Left renal cortex interstitium (tissue), 4 donors: ENCODE measurements at places on chromosomes 3 and 15. TPM values are rescaled to one million over a fixed set of nuclear protein-coding genes. Genes with fewer than 3 reads are reported as not detected.

Gene STARD9
- 14.7 TPM for polyA plus RNA-seq

Gene ANKRD34C
- 0.06 TPM for polyA plus RNA-seq

Gene GOLGA6A
- polyA plus RNA-seq: not detected

Gene CLSTN2
- polyA plus RNA-seq: 0.92 TPM

Gene ZNF662
- 20.1 TPM for polyA plus RNA-seq

Gene CPB1
- 0.79 TPM for polyA plus RNA-seq

Gene TM2D3
- 66.6 TPM for polyA plus RNA-seq

Gene NRG4
- polyA plus RNA-seq: 6.2 TPM

Gene PP2D1
- polyA plus RNA-seq: 0.18 TPM

Gene C3orf62
- polyA plus RNA-seq: 8.6 TPM

Gene CCRL2
- polyA plus RNA-seq: 0.81 TPM

Gene LMAN1L
- polyA plus RNA-seq: not detected

- DNase-seq: no peak
Observed at GRCh38 chr3:168025076-168025475, 70.6 kb downstream of the GOLIM4 start.

- DNase-seq: no peak
Observed at GRCh38 chr15:70039917-70040316, 57.8 kb downstream of the TLE3 start.

DNA sequence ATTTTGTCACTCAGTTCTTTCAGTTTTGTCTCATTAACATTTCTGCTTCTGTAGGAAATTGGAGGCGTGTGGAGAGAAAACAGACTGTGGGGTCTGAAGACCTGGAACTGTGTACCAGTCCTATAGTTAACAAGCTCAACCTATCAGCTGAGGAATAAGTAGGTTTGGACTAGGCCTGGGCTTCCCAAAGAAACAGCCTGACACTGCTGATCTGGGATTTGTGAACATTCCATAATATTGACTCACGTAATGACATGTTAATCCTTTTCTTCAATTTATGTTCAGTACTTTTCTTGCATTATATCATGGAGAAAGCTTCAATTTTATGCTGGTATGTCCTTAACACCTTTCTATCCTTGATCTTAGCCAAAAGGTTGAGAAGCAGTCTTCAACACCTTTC is 181.6 kb upstream of the RORA start:
- DNase-seq: no peak

- DNase-seq: no peak
Observed at GRCh38 chr3:172139528-172140276, 100.3 kb downstream of the FNDC3B start.

DNA sequence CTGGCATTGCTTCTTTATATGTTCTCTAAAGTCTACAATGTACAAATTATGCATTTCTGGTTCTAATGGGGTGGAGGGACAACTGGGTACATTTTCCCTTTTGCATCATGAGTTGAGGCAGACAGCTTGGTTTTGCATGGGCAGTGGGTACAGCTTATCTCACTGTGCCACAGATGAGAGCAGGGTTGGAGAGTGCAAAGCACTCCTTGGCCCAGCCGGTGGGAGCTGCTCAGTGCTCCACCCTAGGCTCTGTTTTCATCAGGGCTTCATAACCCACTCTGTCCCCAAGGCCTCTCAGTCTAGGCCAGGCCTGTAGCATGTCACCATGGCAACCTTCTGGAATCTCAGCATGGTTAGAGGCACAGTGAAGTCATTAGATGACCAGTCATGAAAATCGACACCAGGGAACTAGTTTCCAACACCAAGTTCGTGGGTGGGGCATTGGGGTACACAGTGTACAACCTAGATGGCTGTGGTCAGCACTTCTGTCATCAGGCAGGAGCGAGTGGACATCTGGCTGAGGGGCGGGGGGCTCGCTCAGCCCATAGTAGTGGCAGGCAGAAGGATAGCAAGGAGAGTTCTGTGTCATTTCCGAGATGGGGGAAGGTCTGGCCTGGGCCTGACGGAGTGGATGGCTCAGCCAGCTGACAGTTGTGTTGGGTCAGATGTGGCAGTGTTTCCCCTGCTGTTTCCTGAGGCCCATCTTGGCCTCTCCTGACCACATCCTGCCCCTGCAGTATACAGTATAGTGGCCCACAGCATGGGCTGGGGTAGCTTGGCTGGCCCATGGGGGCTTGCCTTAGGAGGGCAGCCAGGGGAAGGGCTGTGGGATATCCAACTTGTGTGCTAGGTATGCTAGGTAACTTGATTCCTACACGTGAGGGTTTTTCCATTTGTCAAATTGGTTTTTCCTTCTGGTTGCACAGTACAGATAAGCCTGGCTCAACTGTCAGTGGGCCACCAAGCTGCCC is 75.7 kb upstream of the PRR23C start:
- DNase-seq: no peak

DNA sequence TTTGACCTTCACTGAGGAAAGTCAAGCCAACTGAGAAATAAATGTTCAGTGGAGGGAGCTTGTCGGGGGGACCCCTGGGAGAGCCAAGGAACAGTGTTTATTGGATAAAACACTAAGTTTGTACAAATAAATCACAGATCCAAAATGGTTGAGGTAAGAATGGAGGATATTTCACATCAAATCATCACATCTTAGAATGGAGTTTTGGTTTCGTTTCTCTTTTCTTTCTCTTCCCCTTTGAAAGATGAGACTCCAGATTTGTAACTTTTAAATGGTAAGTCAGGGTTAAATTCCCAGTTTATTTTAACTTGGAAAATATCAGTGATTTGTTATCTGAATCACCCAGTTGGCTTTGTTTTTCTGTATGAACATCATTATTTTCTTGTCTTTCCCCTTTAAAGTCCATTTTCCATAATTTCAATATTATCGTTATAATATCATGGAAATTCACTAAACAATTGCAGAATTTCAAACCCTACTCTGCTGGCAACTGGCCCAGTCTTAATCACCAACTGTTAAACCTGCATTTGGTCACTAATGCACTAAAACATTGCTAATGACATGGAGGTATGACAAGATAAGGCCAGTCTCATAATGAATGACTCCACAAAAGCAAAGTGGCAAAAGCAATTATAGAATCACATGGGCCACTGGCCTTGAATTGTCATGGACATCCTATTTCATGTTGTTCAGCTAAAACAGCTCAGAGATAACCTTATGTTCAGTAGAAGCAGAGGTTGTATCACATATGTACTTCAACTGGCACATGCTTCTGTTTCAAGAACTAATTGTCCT is 295.1 kb downstream of the SHOX2 start:
- DNase-seq: no peak

- no peak for DNase-seq
Observed at GRCh38 chr3:159451482-159451881, 537.2 kb upstream of the IL12A start.

- DNase-seq: no peak
Observed at GRCh38 chr3:14424711-14425580, 22.5 kb downstream of the SLC6A6 start.

GRCh38 chr3:46124216-46125177 is 83.6 kb downstream of the CCR1 start:
- DNase-seq: no peak

DNA sequence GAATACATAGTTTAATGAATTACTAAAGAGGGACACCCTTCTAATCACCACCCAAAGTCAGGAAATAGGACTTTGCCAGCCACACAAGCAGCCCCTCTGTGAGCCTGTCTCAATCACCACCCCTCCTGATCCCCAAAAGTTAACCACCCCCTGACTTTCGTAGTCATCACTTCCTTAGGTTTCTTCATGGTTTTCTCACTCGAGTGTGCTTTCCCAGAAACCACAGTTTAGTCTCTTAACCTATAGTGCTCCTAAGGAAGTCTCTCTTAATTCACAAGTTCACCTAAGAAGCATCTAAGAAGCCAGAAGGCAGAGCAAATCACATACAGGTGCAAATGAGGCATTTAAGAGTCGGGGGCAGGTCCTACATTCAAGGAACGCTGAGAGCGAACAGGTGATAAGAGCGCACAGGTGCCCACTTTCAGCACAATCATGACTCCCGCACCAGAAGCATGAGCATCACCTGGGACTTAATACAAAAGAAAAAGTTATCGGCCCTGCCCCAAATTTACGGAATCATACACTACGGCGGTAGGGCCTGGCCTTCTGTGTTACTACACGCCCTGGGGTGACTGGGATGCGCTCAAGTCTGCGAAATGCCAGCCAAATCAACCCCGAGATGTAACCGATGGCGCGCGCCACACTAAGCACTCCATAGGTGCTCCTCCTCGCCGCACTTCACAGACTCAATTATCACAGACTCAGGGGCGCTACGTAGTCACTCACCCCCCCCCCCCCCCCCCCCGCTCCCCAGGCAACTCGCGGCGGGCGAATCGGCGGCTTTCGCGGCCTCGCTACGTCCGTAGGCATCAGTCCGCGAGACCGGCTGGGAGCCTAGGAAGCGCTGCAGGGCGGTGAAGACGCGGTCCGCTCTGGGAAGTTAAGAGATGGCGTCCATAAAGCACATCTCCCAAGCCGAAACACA is 815 bp downstream of the ULK4 start:
- DNase-seq: peak; percentile 32

GRCh38 chr15:53985562-53985961 is 7.3 kb downstream of the UNC13C start:
- no peak for DNase-seq

GRCh38 chr15:62063825-62064635 is 2.7 kb upstream of the C2CD4A start:
- DNase-seq: no peak

- no peak for DNase-seq
Observed at GRCh38 chr3:120497818-120498217, 47.0 kb upstream of the FSTL1 start.

DNA sequence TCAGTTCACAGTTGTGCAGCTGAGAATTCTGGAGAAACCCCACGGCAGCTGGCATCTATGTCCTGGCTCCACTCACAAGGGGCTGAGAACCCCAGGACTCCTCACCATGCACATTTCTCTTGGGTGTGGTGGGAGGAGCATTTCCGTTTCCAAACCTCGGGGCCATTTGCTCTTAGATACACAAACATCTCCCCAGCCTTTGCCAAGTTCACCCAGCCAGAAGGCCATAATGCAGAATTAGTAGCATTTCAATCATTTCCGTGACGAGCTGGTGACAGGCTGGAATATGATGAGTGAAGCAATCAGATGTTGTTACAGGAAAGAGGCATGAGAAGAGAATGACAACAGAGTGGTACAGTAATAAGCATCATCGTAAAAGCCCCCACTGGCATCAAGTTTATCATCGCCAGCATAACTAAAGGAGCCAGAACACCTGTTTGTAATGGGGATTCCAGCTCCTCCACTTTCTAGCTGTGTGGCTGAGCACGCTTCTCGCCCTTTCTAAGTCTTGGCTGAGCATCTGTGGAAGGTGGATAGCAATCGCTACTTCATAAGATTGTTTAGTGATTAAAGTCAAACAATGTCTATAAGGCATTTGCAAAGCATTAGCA is 82.0 kb downstream of the LIPC start:
- DNase-seq: no peak

GRCh38 chr15:58438956-58439355 is 7.2 kb downstream of the LIPC start:
- no peak for DNase-seq

- no peak for DNase-seq
Observed at GRCh38 chr3:177607589-177607988, 410.3 kb upstream of the TBL1XR1 start.

GRCh38 chr3:71930056-71930991 is 145.4 kb upstream of the PROK2 start:
- DNase-seq: no peak

DNA sequence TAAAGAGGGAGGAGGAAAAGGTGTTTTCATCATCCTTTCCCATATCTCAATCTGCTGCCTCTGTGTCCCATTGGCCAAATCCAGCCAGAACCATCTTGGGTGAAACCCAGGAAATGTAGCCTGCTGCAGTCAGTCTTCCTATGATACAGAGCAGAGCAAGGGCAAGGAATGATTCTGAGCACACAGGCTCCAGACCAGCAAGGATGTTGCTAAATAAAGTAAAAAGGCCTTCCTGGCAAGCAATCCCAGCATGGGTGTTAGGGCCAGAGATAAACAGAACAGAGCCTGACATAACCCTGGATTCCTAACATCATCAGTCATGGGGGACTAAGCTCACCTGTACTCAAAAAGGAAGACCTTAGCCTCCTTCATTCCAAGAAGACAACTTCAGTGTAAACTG is 90.7 kb upstream of the AGTR1 start:
- no peak for DNase-seq

DNA sequence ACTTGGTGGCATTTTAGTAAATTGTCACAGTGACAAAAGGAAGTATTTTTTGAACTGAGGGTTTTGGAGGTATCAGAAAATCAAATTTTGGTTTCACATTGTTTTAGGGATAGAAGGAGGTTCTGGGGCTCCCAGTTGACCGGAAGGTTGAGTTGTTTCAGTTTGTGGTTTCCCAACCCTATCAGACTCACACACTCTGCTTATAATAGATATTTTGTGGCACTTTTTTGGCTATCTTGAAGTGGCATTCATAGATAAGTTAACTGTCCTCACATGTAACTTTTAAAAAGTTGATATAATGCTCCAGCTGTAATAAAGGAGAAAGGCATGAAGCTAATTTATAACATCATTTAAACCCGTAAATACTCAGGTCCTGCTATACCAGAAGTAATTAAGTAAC is 12.8 kb downstream of the ARMC8 start:
- no peak for DNase-seq
